ENCODE measurements at places on chromosomes 5 and 9. TPM values are rescaled to one million over a fixed set of nuclear protein-coding genes. Genes with fewer than 3 reads are reported as not detected.

NCS1 gene
- 11.7 TPM for total RNA-seq

STPG3 gene
- total RNA-seq, result not detected

- no peak for DNase-seq
These were observed 39.6 kb downstream of the SYK start for GRCh38 chr9:90841213-90841612.

DNA sequence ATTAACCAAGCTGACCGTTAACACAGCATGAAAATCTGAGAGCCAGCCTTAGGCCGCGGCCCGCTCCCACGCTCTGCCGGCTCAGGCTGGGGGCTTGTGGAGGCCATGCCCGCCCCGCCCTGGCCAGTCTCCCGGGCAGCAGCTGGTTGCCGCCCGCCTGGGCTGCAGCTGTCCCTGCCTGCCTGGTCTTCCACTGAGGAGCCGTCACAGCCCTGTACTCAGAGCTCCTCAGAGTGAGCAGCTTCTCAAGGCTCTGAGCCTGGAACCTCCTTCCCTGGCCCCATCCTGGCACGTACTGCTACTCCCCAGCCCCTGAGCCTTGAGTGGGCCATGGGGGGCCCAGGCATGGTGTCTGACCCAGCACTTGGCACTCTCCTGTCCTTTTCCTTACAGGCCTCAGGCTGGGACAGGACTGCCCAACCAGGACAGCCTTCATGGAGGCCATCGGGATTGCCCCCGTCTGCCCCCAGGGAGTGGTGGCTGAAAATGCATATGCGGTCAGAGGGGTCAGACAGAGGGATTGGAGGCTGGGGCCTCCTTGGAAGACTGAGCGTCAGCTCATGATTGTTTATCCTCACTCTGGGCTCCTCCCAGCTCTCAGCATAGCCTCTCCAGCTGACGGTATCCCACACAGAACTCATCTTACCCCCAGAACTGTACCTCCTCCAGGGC lies 11.9 kb downstream of the FGFR4 start:
- no peak for DNase-seq

- no peak for DNase-seq
These were observed 176.1 kb downstream of the PCSK1 start for GRCh38 chr5:96256795-96257470.

DNA sequence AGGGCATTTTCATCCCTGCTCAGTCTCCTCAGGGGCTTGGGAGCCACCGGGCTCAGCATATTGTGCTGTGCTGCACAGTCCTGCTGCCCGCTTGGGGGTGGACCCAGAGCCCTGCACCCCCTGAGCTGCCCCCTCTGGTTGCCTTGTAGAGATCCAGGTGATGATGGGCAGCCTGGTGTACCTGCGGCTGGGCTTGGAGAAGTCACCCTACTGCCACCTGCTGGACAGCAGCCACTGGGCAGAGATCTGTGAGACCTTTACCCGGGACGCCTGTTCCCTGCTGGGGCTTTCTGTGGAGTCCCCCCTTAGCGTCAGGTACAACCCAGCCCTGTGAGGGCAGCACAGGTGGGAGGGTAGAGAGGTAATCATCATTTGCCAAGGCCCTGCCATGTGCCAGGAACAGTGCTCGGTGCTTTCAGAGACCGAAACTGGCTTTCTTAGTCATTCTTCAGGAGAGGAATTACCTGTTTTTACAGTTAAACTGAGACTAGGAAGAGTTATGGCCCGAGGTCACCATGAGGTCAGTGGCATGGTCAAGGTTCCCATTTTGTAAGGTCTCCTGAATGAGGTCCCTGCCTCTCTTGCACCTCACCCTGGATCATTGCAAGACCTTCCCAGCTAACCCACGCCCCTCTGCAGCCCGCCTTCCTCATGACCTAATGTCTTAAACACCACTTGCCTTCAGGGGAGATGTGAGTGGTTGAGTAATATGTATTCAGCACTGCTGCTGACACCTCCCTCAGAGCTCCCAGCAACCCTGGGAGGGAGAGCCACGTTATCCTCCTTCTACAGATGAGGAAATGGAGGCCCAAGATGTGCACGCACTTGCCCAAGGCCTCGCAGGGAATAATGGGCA lies 7.5 kb downstream of the NHP2 start:
- peak; percentile 69 for DNase-seq

BNC2 gene
- 196 TPM for total RNA-seq

PCDHGA8 gene
- 5.3 TPM for total RNA-seq

TEK gene
- 20.5 TPM for total RNA-seq

DNA sequence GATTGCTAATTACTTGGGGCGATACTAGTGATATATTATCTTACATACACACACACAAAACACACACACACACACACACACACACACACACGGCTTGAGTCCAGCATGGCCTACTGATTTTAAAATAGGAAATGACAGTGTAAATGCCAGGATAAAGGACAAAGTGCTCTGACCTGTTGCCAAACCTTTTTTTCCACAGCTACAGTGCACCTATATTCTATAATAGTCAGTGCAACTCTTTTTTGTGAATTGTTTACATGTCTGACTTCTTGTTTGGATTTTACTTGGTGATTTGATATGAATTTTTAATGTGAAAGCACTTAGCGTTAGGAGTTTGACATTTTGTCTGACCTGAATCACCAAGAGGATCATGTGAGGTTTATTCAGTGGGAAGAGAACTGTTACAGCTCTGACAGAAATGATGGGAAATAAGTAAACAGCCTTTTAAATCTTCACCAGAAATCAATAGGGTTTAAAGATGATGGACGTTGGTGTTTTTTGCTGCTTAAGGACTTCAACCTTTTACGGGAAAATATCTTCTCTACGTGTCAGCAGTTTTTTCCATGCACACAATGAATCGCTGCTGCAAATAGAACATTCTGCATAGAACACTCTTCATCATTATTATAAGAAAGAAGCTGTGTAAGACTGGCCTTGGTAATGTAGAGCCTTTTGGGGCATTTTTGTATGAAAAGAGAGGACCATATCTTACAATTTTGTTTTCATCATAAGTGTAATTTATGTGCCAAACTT lies 218.5 kb downstream of the RANBP17 start:
- no peak for DNase-seq

CERCAM gene
- 41.7 TPM for total RNA-seq

DNA sequence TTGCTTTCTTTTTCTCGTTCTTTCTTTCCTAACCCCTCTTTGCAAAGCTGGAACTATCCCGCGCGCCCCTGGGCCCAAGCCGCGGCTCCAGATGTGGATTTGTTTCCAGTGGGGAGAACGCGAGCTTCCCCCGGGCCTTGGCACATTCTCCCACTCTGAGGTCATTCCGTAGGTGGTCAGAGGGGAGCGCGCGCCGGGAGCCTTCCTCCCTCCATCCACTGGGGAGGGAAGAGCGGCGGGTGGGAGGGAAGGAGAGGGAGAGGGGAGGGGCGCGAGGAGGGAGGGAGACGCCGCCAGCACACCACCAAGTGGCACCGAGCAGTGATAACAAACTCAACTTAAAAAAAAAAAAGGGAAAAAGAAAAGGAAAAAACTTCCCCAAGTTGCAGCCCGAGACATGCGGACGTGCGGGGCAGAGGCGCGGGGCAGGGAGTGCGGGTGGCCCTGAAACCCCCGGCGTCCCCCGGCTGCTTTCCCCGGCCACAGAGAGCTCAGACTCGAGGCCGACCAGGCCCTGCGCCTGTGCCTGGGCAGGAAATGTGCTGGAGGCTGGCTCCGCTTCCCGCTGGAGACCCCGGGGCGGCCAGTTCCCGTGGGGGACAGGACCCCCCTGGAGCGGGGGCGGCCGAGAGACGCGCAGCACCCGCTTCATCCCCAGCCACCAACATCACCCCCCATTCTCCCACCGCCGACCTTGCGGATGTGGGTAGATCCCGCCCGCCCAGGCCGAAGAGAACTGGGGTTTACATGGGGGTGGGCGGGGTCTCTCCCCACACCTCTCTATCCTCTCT lies 3.1 kb downstream of the IER5L start:
- DNase-seq, result peak; percentile 93

- DNase-seq, result no peak
These were observed 72.1 kb upstream of the SREK1 start for GRCh38 chr5:66072031-66072430.

GRCh38 chr5:81247441-81247972 lies 14.4 kb downstream of the CKMT2 start:
- DNase-seq, result no peak

NTNG2 gene
- 3.2 TPM for total RNA-seq

GRCh38 chr9:70262366-70262765 lies 3.6 kb downstream of the SMC5 start:
- DNase-seq, result no peak

GRCh38 chr5:134240421-134240962 lies 14.6 kb upstream of the PPP2CA start:
- DNase-seq, result no peak

DNA sequence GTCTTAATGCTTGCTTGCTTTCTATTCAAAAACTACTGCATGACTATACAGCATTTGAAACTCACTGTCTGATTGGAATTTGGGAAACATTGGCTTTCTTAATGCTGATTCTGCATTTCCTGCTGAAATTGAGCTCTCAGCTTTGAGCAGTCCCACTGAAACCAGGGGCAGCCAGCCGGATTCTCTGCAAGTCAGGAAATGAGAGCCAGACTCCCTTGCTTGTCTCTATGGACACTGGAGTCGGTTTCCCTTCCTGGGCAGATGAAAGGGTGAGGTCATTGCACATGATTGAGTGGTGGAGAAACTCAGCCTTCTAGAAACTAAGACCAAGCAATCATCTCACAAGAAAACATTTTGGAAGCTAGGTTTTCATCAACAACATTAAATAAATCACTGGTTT lies 119.7 kb upstream of the SPATA31C2 start:
- peak; percentile 65 for DNase-seq

GRCh38 chr9:125950880-125951471 lies 203.8 kb downstream of the PBX3 start:
- no peak for DNase-seq

GRCh38 chr9:19788152-19788551 lies 685 bp downstream of the SLC24A2 start:
- no peak for DNase-seq

SLC34A3 gene
- not detected for total RNA-seq

DNA sequence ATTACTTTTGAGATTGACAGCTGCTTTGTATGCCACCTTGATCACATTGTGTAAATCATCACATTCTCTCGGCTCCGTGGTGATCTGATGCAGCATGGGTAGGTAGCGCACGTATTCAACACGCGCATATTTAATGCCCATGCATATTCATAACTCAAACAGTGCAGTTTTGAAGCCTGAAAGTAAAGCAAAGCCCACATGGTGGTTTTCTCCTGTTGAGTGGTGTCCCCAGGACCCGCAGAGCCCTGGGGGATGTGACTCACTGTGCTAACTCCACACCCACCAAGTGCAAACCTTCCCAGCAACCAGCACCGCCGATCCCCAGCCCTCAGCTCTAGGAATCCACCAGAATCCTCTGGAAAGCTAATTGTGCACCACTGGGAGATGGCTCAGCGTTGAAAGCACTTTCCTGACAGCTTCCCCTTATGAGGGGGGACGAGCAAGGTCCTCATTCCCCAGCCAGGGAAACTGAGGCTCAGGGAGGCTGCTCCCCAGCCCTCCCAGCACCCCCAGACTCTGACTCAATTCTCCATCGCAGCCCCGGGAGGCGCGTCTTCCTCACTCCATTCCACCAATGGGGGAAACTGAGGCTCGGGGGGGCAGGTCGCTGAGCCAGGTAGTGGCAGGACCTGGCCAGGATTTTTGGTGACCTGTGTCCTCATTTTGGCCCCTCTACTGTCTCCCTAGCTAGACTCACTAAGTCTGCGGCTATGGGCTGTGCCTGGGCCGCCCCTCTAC lies 46.4 kb downstream of the SARDH start:
- DNase-seq, result no peak

GRCh38 chr9:78775696-78776295 lies 478.9 kb downstream of the PSAT1 start:
- no peak for DNase-seq

SHLD3 gene
- 3.1 TPM for total RNA-seq

GRCh38 chr5:173056783-173057061 lies 570 bp downstream of the CREBRF start:
- DNase-seq, result no peak

DNA sequence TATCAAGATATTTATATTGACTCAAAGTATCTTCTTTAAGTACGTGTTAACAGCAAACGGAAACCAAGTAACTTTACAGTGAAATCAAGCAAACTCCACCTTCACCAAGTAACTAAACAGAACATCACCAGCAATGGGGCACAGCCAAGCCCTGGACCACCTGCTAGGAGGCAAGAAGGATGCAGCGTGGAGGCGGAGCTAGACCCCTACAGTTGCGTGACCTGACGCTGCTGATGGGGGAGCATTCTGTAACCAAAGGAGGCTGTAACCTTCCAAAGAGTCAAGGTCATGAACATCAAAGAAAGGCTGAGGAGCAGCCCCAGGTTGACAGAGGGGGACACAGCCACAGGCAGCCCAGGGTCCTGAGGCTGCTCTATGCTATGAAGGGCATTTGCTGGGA lies 6.1 kb downstream of the VAV2 start:
- DNase-seq, result no peak

- DNase-seq, result no peak
These were observed 33.7 kb downstream of the GABRP start for GRCh38 chr5:170817195-170817594.

CYLC2 gene
- total RNA-seq, result not detected

SLC6A18 gene
- not detected for total RNA-seq

GRCh38 chr5:133611357-133612248 lies 738 bp downstream of the FSTL4 start:
- DNase-seq, result no peak

GRCh38 chr9:79686381-79687130 lies 114.8 kb downstream of the TLE4 start:
- DNase-seq, result no peak

- DNase-seq, result no peak
These were observed 72.0 kb upstream of the RAI14 start for GRCh38 chr5:34584165-34584564.

GRCh38 chr9:120368799-120369198 lies 211.2 kb downstream of the CDK5RAP2 start:
- DNase-seq, result no peak

Measured in sciatic nerve (tissue), 2 donors.